Stimulated activated CD8-positive, alpha-beta memory T cell treated with anti-CD3 and anti-CD28 coated beads, Interleukin-4, amount 100 ng/mL, for 48 hours (primary cell): ENCODE measurements at places on chromosomes 4 and X.

- DNase-seq, result no peak
Measured at GRCh38 chr4:23934223-23934622, 44.4 kb upstream of the PPARGC1A start.

DNA sequence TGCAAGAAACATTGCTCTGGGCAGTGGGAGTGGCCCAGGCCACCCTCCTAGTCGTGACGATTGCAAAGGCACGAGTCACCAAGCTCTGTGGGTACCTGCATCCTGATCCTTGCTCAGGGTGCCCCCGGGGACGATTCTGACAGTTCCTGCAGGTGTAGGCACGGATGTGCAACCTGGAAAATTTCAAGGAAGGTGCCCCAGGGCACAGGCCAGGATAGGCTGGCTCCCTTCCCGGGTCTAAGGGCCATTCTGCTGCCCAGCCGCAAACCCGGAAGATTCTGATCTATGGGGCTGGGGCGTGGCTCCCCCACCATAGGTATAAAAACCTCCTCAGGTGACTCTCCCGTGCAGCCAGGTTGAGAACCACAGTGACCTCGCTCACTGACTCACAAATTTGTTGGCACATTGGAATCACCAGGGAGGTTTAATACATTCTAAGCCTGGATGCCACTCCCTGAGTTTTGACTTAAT lies 228.5 kb downstream of the PTTG2 start:
- no peak for DNase-seq

DNA sequence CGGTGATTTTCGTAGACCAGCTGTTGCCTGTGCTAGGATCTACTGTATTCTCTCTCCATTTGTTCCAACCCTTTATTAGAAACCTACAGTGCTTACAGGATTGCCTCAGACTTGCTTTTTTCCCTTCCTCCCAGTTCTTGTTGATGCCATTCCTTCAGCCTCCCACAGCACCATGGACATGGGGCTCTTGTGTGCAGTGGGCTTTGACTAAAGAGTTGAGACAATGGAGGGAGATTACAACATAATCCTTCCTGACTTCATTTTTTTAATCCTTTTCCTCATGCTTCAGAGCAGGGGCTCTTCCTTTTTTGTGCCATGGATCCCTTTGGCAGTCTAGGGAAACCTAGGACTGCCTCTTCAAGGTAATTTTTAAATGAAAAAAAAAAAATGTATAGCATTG lies 92.1 kb downstream of the BMPR1B start:
- no peak for DNase-seq

DNA sequence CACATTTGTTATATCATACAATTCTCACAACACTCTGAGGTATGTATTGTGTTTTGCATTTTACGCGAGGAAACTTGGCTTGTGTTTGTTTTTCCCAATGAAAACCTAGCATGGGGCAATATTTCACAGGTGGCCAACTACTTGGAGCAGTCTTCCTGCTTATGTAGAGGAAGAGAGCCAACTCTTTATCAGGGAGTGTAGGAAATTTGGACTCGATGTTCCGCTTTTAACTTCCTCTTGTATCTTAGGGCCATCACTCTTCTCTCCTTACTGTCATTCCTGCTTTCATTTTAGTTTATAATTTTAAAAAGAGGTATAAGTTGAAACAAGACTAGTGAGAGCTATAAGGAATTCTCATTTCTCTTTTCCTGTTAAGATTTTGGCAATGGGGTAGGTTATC lies 107.7 kb upstream of the RPS6KA3 start:
- DNase-seq, result no peak

DNA sequence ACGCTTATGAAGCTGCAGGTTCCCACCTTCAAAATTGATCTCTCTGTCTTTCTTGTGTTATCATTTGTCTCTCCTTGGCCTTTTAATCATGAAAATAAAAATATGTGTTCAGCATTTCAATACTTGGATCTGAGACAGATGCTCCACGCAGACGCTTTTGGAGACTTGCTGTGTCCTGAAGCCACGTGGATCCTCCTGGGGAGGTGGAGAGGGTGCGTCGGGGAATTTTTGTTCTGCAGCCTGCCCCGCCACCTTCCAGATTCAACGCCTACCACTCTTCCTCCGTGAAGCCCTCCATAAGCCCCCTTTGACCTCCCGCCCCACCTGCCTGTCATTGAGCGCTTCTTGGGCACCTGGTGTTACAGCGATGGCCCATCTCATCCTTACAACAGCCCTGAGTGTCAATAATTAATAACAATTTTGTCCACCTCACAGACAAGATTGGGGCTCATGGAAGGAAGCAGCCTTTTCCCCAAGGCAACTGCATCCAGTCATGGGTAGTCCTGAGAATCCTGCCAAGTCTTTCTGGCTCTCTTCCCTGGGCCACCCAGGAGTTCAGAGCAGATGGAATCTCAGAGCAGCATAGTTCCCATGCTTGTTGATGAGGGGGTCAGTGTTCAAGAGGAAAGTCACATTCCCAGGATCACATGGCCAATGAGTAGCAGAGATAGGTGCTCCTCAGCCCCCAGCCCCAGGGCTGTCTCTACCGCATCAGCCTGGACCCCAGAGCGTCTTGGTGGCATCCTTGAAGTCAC lies 172.6 kb upstream of the PSAPL1 start:
- no peak for DNase-seq

GRCh38 chr4:82017680-82018079 lies 356.1 kb downstream of the HNRNPD start:
- no peak for DNase-seq

- DNase-seq, result no peak
Measured at GRCh38 chrX:150767045-150767395, 73.8 kb downstream of the MTMR1 start.

DNA sequence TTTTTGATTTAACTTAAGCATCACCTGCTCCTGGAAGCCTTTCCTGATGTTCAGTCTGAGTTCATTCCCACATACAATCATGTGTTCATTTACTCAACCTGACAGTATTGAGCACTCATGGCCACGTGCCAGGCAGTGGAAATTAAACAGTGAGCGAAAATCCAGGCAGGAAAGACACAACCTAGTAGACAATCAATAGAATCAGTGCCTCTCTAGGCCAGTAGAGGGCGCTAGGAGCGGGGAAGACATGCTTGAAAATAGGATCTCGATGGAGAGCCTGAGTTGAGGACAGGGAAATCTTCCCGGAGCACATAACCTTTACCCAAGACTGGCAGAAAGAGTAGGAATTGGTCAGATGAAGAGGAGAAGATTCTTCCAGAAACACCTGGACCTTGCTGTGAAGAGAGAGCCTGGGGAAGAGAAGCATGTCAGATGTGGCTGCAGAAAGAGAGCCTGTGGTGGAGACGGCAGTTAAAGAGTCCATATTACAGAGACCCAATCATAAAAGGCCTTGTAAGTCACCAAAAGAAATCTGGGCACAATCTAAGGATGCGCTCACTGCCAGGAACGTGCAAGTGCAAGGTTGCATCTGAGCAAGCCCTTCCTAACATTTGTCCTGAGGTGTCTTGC lies 103.5 kb downstream of the LDB2 start:
- peak; percentile 71 for DNase-seq

- no peak for DNase-seq
Measured at GRCh38 chrX:111167334-111167733, 71.3 kb downstream of the PAK3 start.

GRCh38 chrX:34379891-34380290 lies 247.8 kb upstream of the FAM47A start:
- no peak for DNase-seq

- no peak for DNase-seq
Measured at GRCh38 chrX:71439896-71440295, 73.7 kb downstream of the TAF1 start.

GRCh38 chr4:31194823-31195222 lies 474.7 kb downstream of the PCDH7 start:
- DNase-seq, result no peak

DNA sequence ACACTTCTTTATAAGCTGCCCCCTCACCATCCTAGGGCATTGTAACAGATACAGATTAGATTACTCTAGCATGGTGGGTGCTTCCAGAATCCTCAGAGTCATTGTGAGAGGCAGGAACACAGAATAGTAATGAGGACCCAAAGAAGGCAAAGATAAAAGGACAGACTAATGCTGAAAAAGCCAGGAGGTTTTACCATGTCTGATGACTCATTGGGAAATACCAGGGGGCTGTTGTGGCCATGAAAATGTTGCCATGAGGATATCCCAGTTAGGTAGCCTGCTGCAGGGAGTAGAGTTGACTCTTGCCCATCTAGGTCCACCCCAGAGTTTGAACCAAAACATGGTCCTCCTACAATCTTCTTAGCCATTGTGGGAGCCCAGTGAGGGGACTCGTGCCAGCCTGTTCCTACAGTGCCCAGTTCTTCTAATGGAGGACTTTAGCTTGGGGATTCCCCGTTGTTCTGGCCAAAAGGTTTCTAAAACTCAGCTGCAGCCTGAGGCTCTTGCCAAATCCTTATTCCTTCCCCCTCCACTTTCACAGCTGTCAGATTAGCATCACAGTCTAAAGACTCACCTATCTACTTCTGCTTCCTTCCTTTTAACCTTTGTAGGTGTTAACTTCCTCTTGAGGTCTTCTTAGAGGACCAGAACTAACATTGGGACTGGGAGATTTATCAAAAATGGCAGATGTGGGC lies 586.0 kb upstream of the AADAT start:
- no peak for DNase-seq

- no peak for DNase-seq
Measured at GRCh38 chrX:70422851-70423341, at the start of gene GDPD2. GDPD2 (plus strand) TSS chrX:70423314; CDS start chrX:70424985, 1,671 bp downstream.

GRCh38 chr4:3248811-3249661 lies at the start of gene MSANTD1:
MSANTD1 (plus strand) TSS chr4:3249159; CDS start chr4:3249223, 64 bp downstream.
- no peak for DNase-seq

- DNase-seq, result no peak
Measured at GRCh38 chr4:150215601-150216000, 137.4 kb downstream of the DCLK2 start.

- peak; percentile 25 for DNase-seq
Measured at GRCh38 chr4:164383358-164384220, 370.3 kb upstream of the SMIM31 start.

DNA sequence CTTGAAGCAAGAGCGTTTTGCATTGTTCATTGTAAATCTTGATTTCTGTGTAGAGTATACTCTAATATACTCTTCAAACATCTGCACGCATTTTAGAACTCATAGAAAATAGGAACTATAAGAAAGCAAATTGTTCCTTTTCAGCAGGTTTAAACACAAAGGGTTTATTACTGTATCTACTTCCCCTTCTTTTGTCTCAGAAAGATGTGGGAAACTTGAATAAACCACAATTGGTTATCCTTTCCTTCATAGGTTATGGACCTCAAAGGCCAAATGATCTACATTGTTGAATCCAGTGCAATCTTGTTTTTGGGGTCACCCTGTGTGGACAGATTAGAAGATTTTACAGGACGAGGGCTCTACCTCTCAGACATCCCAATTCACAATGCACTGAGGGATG lies 46.0 kb upstream of the GUCY1B1 start:
- DNase-seq, result no peak
